Cardiac fibroblast (primary cell): ENCODE measurements at places on chromosomes 6 and 20.

DNA sequence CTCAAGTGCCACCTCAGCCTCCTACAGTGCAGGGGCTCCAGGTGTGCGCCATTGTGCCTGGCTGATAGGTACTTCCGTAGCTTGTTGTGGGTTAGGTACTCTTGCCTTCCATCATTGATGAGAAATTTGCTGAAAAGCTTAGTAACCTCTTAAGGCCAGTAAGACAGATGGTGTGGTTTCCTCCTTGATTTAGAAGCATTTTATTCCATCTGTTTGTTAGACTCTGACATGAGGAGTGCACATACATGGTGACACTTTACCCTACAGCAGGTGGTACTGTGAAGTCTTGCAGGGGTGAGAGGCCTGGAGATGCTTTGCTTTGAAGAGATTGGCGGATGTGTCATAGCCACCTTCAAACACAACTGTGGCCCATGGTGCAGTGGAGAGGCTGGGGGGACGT is 14.8 kb upstream of the MTG2 start:
- no peak for DNase-seq

DNA sequence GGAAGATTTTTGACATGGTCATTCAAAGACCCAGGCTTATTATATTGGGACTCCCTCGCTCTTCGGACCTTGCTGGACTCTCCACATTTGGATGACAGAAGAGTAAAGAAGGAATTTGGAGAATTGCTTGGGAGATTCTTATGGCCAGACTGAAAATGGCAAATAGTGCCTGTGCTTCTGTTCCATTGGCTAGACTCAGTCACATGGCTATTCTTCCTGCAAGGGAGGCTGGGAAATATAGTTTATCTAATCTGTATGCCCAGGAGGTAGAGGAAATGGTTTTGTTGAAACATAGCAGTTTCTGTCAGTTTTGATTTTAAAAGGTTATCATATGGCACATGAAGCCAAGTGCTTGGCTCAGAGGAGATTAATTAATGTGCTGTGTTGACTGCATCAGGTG is 286.6 kb upstream of the JAG1 start:
- no peak for DNase-seq

- DNase-seq, result no peak
Observed at GRCh38 chr20:472137-472846, 10.0 kb upstream of the TBC1D20 start.

DNA sequence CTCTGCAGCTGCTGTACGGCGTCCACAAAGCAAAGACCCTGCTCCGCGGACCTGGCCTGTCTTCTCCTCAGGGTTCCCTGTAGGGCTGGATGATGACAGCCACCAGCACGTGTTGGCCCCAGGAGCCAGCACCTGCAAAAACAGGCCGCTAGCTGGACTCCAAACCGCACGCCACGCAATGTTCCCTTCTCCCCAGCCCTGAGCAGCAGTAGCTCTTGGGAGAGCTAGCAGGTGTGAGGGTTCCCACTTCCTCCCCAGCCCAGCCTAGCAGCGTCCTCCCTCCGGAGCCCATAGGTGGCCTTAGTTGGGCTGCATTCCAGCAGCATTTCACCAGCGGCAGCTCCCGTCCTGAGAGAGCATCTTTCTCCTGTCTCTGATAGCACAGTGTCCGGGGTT is 42.3 kb downstream of the DACT2 start:
- DNase-seq, result no peak

DNA sequence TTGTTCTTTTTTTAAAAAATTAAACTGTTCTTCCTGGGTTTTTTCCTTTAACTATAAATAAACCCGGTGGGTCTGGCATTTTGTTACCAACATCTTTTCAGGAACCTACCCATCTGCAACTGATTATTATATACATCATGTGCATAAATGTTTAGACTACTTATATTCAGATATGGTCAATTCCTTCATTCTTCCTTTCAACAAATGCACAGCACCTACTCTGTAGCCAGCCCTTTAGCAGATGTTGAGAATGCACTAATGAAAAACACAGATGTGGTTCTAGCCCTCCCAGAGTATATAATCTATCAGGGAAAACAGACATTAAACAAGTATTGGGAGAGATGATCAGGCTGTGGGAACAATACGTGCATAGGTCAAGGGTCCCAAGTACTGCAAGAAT is 237.1 kb downstream of the UST start:
- no peak for DNase-seq
